ENCODE measurements at places on chromosomes 5 and 9.

DNA sequence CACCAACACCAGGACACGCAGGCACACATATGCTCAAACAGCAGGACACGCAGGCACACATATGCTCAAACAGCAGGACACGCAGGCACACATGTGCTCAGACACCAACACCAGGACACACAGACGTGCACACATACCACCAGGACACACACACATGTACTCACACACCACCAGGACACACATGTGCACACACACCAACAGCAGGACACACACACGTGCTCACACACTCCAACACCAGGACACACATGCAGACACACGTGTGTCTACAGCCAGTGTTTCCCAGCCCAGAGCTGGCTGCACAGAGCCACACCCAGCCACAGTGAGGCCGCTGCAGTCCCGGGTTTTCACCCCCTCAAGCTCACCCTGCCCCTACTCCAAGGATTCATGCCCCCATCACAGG, 25.0 kb upstream of the SLC12A7 start:
- no peak for DNase-seq

GRCh38 chr9:123425261-123425821, 69.3 kb downstream of the CRB2 start:
- no peak for DNase-seq

GRCh38 chr9:17648516-17648915, 69.7 kb downstream of the SH3GL2 start:
- DNase-seq, result no peak

GRCh38 chr9:136014924-136015633, 53.9 kb upstream of the UBAC1 start:
- DNase-seq, result no peak

GRCh38 chr5:154223320-154223719, 32.8 kb downstream of the GALNT10 start:
- no peak for DNase-seq

GRCh38 chr5:166936351-166936750, 1355.1 kb upstream of the WWC1 start:
- no peak for DNase-seq

DNA sequence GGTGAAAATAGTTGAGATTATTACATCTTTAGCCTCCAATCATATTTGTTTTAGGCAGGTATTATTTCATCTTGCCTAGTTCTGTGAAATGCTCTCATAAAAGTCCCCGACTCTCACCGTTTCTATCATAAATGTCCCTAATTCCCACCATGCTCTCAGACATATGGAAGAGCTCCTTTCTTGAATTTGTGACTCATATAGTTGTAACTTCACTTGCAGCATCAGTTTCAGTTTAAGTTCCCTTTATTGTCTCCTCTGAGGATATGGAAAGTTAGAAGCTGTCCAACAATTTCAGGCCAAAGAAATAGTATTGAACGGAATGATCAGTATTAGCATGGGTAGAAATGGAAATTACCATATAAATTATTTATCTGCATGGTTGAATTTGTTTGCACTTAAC, 187.5 kb upstream of the NR4A3 start:
- DNase-seq, result no peak

DNA sequence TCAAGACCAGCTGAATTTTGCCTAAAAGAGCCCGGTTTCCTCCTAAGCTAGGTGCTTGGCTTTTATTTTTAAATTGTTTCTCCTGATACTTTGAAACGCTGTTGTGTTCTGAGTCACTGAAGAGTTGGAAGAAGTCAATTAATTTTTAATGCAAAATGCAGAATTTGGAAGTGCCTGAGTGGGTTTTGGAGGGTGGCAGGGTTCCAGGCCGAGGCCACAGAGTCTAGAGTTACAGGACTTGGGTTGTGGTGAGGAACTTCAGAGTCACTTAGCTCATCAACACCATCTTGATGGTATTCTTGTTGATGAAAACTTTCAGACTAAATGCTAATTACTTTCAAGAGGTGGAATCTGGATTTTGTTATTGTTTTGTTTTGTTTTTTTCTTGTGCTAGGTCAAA, 130.6 kb downstream of the PDZD2 start:
- no peak for DNase-seq

DNA sequence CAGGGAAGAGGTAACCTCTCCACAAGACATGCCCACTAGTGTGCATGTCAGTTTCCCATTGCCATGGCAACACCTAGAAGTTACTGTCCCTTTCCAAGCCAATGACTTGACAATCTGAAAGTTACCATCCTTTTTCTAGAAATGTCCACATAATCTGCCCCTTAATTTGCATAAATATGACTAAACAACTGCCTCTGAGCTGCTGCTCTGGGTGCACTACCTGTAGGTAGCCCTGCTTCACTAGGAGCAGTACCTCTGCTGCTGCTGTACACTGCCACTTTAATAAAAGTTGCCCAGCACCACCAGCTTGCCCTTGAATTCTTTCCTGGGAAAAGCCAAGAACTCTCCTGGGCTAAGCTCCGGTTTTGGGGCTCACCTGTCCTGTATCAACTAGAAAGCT, 392.4 kb downstream of the NTRK2 start:
- DNase-seq, result no peak

DNA sequence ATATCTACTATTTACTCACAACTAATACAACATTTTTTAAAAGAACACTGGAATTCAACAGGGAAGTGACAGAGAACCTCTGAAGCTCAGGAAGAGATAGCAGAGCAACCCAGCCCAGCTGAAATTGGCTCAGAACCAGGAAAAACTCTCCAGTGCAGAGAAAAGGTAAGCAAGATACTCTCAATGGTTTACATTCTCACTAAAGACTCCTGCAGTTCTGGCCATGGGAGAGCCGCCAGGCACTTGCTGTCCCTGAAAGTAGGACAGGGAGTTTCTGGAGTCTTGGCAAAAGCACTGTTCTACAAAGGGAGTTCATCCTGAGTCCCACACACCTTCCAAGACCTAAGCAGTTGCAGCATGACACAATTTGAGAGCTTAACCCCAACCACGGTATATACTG, 330.8 kb downstream of the TRIM36 start:
- DNase-seq, result no peak

DNA sequence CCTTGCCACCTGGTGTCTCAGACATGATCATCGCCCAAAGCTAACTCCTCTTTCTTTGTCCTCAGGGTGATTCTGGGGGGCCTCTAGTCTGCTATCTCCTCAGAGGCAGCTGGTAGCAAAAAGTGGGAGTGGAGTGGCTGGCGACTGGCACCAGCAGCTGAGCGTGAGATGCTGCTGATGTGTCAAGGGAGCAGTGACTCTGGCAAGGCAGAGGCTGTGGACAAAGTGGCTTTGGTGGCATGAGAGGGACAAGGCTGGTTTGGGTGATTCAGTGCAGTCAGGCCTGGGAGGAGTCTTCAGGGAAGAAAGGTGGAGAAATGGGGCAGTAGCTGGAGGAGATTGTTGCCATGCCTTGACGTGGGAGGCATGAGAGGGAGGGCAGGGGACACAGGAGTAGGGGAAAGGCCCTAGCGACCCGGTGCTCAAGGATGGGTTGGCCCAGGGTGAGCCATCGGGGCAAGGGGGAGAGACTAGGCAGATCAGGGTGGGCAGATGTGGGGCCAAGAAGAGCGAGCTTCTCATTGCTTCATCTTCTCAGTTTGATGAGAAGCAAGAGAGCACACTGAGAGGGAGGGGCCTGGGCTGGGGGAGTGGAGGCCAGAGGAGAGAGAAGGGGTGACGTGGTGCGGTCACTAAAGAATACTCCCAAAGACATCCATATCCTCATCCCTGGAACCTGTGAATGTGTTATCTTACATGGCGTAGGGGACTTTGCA, 64.2 kb upstream of the SPTLC1 start:
- no peak for DNase-seq

- DNase-seq, result no peak
Measured at GRCh38 chr9:16879416-16879815, 8.9 kb upstream of the BNC2 start.

DNA sequence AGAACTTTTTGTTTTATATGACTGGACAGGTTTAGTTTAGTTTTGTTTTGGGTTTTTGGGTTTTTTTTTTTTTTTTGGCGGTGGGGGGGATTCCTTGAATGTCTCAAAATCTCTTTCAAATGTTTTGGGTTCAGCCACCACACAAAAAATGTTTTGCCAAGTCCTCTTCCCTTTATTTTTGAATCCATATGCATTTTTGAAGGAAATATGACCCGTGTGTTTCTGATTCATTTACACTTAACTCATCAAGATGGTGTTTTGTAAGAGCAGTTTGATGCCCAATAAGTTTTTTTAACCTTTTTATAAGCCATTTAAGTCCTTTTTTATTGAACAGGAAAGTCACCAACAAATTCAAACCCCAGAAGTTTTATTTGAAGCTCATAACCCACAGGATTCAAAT, 209.8 kb downstream of the CWC27 start:
- DNase-seq, result no peak

DNA sequence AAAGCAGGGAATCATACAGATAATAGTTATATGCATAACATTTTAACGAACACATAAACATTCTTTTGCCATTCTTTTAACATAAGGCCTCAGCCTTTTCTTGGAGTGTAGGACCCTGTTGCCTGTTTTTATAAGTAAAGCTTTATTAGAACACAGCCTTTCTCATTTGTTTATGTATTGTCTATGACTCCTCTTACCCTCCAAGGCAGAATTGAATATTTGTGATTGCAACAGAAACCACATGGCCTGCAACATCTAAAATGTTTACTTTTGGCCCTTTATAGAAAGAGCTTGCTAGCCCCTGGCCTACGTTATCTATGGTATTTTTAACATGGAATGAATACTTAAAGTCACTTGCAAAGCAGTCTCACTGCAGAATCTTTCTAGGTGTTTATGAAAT, 2.6 kb downstream of the SLC31A1 start:
- DNase-seq, result no peak

DNA sequence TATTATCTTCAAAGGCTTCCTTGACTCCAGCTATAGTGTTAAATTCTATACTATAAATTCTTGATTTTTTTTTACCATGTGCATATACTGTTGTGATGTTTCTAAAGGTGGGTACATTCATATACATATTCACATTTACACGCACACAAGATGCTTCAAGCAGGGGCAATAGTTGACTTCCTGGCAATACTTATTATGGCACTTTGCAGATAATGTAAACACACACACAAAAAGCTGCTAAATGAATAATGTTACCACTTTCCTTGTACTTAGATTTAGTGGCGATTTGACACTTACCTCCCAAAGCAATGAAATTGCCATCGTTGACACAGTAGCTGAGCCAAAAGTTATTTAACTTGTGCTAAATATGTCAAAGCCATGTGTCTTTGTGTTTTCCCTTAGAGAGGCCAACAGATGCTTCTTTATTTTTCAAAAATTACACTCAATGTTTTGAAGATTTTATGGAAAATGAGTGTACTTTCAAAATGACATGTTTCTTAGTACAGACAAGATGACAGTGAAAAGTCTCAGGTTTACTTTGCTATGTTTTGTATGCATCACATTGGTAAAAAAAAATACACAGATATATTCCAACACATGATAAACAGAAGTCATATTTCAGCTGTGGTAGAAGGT, 12.2 kb upstream of the ERAP2 start:
- DNase-seq, result no peak

DNA sequence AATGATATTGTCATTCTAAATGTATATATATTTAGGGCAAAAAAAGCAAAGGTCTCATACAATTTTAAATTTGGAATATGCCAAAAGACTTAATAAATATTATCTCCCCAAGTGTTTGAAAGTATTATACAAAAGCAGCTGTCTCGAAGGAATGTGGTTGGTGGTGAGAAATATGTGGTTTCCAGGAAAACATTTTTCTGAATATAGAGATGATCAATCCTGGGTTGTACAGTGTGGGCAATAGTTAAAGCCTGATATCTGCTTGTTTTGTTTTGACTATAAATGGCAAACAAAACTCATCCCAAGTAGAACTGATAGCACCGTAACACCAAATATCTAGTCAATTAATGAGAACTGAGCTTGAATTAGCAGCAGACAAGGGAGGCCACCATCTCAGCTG, 391.8 kb upstream of the CD180 start:
- DNase-seq, result no peak

DNA sequence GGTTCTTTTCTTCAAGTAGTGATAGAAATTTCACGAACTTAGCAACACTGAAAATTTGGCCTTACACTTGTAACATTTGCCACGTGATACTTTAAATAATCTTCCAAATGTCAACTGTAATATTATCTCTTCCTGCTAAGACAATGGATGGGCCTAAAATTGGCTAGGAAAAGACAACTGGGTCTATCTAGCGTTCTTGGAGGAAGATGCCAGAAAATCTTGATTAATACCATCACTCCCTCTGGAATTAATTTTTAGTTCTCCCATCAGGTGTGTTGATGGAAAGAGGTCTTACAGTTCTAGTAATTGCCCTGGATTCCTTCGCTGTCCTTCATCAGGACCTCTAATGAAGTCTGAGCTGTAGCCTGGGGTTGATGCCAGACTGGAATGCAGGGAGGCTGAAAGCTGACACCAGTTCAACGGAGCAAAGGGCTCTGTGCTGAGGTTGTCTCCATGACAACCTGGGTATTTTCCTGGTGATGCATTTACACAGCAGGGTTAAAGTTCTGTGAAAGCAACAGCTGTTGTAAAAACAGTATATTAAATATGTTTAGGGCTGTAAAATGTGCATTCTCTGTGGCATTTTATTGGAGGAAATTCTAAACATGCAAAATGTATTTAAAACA, 92.3 kb downstream of the GAS1 start:
- peak; percentile 96 for DNase-seq

DNA sequence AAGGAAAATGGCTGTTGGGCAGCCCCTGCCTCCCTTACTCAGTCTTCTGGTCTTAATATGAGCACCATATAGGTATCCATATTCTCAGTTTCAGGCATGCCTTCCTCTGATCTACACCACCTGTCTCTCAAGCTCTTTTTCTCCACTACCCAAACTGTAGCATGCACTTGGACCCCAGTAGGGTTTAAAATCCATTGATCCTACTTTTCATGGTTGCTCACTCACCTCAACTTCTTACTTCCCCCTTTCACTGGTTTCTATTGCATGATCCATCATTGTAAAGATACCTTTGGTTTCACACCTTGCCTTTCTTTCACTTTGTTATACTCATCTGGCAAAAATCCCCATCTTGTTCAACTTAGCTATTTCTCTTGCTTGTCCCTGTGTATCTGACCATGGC, 159.4 kb downstream of the KDM4C start:
- no peak for DNase-seq

DNA sequence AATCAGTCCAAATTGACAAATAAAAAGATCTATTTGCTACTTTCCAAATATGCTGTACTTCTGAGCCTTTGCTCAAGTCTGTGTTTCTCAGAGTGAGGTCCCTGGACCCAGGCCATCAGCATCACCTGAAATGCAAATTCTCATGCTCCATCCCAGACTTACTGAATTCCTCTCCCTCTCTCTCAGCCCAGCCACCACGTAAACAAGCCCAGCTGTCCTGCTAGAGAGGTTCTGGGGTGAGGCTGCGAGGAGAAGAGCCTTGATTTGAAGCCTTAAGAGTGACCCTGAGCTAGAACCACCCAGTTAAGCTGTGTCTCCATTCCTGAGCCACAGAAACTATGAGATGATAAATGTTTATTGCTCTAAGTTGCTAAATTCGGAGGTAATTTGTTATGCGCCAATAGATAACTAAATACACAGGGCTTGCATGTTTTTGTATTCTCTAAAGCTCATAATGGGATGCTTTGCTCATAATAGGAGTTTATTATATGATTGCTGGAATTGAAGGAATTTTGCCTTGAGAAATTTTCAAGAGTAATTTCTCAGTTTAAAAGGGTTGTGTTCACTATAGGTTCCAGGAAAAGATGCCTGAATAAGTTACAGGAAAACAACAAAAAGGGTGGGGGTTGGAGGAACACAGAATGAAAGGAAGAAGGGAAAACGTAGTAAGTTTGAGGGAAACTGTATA, 98.9 kb upstream of the SPATA31D4 start:
- DNase-seq, result no peak

GRCh38 chr9:2163231-2163885, 148.2 kb downstream of the SMARCA2 start:
- no peak for DNase-seq

GRCh38 chr5:59407967-59408366, 485.6 kb downstream of the PDE4D start:
- DNase-seq, result no peak

Measured in fibroblast of the conjunctiva (primary cell).